Fibroblast of skin of right biceps (primary cell): ENCODE measurements at places on chromosomes 16 and 17.
A peak's percentile ranks its signal among the peaks of the same experiment; 100 is the strongest.

DNA sequence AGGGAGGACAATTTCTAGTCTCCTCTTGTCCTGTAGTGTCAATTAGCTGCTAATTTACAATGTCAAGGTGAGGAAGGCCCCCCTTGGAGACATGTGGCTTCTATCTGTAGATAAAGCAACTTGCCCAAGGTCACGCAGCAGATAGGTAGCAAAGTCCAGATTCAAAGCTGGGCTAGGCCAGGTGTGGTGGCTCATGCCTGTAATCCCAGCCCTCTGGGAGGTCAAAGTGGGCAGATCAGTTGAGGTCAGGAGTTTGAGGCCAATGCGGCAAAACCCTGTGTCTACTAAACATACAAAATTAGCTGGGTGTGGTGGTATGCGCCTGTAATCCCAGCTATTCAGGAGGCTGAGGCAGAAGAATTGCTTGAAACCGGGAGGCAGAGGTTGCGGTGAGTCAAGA is 11.1 kb downstream of the TRPV3 start:
- DNase-seq: no peak

DNA sequence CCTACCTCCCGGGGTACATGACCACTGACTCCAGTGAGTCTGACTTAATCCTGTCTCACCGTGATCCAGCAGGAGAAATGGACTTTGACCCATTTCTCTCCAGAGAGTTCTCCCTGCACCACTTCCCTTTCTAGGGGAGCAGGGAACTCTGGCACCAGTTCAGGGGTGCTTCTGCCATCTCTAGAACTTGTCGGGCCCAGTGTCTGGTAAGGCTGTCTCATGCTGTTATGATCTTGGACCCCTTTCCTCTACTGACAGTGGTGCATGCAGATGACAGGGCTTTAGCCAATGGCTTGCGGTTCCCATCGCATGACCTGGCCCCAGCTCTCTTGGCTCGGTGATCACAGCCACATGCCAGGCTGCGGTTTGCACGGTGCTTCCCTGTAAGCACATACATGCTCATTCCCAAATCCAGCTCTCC is 62.0 kb downstream of the SLC39A11 start:
- peak; percentile 75 for DNase-seq

DNA sequence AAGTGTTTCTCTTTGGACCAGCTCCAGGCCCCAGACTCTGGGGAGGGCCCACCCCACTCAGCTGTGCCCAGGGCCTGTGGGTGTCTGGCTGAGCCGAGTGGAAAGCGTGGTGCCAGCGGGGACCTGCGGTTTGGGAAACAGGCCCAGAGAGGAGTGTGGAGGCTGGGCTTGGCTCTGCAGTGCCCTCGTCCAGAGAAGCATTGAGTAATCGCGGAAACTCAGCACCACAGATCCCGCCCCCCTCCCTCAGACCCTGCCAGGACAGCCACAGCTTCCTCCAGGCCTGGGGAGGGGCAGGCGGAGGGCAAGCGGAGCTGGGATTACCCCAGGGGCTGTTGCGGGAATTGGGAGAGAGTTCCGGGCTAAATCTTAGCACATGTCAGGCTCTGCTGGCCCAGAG is 14.6 kb upstream of the PITPNA start:
- peak; percentile 78 for DNase-seq

DNA sequence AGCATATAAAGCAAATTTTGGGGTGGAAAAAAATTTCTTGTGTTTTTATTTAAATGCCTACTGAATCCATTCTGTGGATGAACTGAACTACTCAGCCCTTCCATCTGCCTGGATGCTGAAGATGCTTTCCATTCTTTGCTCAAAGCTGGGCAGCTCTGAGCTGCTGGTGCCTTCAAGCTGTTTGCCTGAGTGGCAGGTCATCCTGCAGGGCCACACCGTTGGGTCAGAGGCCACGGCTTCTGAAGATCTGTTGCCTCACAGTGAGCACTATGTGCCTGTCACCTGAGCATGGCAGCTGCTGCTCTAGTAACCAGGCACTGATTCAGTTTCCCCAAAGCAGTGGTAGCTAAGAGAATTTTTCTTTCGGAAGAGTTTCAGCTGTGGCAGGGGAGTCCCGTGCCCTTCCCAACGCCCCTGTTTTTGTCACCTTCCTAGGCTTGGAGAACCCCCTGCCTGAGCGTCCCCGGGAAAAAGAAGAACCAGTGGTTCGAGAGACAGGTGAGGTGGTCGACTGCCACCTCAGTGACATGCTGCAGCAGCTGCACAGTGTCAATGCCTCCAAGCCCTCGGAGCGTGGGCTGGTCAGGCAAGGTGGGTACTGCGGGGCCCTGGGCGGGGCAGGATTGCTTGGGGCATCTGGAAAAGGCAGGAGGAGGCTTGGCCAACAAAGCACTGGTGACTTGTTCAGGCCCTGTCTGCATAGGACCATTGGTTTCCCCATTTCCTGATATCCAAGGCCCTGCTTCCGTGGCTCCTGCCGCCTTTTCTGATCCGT is 8.5 kb downstream of the PLK1 start:
- no peak for DNase-seq

DNA sequence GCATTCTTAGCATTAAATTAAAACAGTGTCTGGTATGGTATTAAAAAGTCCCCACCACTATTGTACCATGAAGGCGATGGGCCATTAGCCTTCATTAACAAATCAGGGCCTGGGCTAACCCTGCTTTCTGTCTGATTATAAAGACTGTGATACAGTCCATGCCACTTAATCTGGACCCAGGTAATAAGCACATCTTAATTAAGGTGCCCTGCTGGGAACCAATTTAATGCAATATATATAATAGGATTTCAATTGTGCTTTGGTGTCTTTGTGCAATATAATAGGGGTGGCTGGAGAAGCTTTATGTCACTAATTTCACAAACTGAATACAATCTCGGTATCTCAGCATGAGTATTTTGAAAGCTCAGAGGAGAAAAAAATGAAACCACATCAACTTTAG is 64.4 kb upstream of the CDH8 start:
- DNase-seq: no peak
